ENCODE measurements at places on chromosomes 6 and 20.

GRCh38 chr6:160430751-160431150, 82.6 kb downstream of the SLC22A3 start:
- no peak for DNase-seq

GRCh38 chr6:113596387-113597230, 260.5 kb upstream of the MARCKS start:
- no peak for DNase-seq

DNA sequence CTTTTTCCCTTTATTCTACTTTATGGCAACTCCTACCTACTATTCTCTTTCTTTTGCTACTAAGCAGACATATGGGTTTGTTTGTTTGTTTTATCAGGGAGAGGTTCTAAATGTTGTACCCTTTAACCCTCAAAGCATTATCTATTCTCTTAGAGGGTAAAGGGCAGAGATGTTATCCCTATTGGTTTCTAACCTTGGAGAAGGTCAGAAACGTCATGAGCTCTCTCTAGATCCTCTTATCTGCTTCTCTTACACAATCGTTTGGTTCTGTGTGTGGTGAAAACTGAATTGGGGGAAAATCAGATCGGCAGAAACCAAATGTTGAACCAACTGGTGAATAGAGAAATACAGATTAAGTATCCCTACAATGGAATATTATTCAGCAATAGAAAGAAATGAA, 6.4 kb upstream of the MPC1 start:
- DNase-seq: no peak

DNA sequence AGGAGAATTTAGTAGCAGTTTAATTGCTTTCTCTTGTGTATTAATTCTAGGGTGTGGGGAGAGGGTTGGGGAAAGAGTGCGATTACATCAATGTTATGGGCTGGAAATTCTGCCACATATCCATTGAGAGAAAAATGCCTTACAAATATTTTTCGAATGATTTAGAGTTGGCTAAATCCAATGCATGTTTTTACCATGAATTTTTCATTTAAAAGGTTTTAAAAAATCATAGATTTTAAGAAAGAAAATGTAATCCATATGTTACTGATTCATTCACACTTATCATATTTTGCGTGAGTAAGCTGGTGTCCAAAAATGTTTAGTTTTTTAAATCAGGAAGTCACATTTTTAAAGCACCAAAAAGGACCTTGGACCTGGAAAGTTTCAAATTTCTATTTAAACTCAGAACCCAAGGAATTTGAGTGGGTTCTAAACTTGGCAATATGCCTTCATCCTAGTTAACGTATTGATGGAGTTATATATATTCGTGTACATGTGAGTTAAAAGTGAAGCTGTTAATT, 627.4 kb upstream of the CITED2 start:
- no peak for DNase-seq

- DNase-seq: no peak
Measured at GRCh38 chr6:107342144-107342543, 117.2 kb downstream of the PDSS2 start.

DNA sequence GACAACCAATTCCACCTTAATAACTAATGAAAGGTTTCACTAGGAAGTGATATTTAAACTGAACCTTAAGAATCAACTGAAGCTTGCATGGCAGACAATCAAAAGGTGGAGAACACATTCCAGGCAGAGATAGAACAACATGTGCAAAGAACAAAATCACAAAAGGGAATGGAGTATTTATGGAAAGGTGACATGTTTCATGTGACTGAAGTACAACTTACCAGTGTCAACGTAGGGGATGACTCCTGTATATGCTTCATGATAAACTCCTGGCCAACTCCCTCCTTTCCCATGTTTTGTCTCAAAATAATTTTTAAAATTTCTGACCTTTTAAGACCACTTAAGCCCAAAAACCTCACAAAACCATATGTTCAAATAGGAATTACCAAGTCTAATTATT, 6.6 kb downstream of the PLN start:
- DNase-seq: no peak

DNA sequence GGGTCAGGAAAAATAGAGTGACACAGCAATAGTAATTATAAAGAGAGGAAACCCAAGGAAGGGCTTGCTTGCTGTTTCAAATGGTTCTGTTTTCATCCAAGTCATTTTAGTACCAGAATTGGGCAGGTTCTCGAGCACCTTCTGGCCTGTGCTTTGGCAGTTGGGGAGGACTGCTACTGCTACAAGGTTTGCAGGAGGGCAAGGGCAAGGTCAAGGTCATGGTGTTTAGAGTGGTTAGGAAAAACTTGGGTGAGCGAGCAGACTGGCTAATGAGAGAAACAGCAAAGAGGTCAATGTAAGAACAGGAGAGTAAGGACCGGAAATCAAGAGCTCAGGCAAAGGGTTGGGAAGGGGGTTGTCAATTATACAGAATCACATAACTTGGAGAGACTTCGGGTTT, 164.5 kb downstream of the CDK19 start:
- DNase-seq: no peak

DNA sequence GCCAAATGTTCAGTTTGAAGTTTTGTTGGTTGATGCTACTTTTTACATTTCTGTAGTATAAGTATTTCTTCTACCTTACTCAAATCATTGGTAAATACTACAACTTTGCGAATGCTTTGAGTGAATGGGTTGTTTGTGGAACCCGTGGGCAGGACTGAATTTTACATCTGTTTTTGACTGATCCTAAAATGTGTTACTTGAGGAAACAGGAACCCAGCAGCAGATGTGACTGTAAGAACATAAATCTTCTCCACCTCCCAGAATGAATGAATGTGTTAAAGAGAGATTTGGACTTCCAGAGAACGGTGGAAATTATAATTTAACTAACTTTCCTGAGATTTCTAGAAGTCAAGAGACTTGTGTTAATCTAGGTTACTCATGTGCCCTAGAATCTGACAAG, 728.5 kb upstream of the MARCKS start:
- DNase-seq: no peak

GRCh38 chr20:52470561-52470960, 279.0 kb upstream of the ZFP64 start:
- DNase-seq: no peak

DNA sequence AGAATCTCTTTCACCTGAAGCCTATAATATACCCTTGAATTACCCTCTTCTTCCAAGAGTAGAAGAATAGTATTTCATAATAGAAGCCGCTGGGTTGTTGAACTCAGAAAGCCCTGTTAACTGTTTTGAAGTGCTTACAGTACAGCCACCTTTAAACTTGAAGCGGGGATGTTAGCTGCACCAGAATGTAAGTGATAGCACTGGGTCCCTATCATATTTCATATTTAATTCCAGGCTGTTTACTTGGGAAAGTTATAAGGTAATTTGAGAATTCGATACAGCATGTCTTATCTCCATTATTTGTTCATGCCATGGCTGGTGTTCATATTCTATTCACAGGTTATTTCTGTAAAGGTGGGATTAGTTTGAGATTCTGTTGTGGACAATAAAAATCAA, 63.5 kb upstream of the VSTM2L start:
- DNase-seq: no peak

DNA sequence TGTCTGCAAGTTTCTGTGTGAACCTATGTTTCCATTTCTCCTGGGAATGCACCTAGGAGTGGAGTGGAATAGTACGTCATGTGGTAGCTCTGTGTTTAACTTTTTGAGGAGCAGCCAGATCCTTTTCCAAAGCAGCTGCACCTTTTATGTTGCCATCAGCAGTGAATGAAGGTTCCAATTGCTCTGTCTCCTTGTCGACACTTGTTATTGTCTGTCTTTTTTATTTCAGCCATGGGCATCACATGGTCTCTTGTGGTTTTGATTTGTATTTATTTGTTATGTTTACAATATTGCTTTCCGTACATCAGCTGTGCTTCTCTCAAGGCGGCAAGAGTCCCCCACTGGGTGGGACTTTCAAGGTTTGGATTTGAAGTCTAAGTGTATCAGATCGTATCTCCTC, 33.9 kb upstream of the STX16 start:
- DNase-seq: no peak

- DNase-seq: no peak
Measured at GRCh38 chr6:45563844-45564243, 186.1 kb upstream of the SUPT3H start.

- no peak for DNase-seq
Measured at GRCh38 chr6:134216301-134217010, 101.5 kb downstream of the SGK1 start.

GRCh38 chr6:163526346-163526745, 111.8 kb downstream of the QKI start:
- no peak for DNase-seq

GRCh38 chr20:17771206-17772004, 71.6 kb downstream of the BANF2 start:
- DNase-seq: no peak

Measured in activated naive CD8-positive, alpha-beta T cell treated with anti-CD3 and anti-CD28 coated beads, Interleukin-2, amount 50 U/mL, for 16 hours (primary cell).